Aortic smooth muscle cell (primary cell): ENCODE measurements at places on chromosomes 7 and 10. TPM values are rescaled to one million over a fixed set of nuclear protein-coding genes. Genes with fewer than 3 reads are reported as not detected.

STOX1 gene
- under 0.01 and 0.06 TPM in 2 replicates for total RNA-seq

GLI3 gene
- total RNA-seq: 3.0 and 3.7 TPM in 2 replicates

GATA3 gene
- 0.06 TPM in 1 of 2 replicates, not detected in the other for total RNA-seq

FOXI2 gene
- total RNA-seq: not detected in 2 replicates

SFTPD gene
- total RNA-seq: not detected in 2 replicates

GDF2 gene
- not detected in 2 replicates for total RNA-seq

KCNH2 gene
- total RNA-seq: under 0.01 TPM in 1 of 2 replicates, not detected in the other

SORCS3 gene
- total RNA-seq: not detected in 2 replicates

BLNK gene
- total RNA-seq: not detected in 2 replicates

CFAP69 gene
- 6.1 and 7.8 TPM in 2 replicates for total RNA-seq

NKX2-3 gene
- total RNA-seq: not detected in 2 replicates

VPS37D gene
- 2.9 and 3.6 TPM in 2 replicates for total RNA-seq

RRP12 gene
- total RNA-seq: 10.1 and 15.7 TPM in 2 replicates

FZD8 gene
- 8.6 and 23.1 TPM in 2 replicates for total RNA-seq

PRLHR gene
- not detected in 2 replicates for total RNA-seq

ARID5B gene
- 48.4 and 95.3 TPM in 2 replicates for total RNA-seq

WNT8B gene
- not detected in 2 replicates for total RNA-seq

TSPAN33 gene
- 0.06 and 0.13 TPM in 2 replicates for total RNA-seq

CDNF gene
- total RNA-seq: 2.0 and 2.1 TPM in 2 replicates

HSPA12A gene
- total RNA-seq: 2.0 and 5.9 TPM in 2 replicates

COMTD1 gene
- 6.5 and 8.9 TPM in 2 replicates for total RNA-seq

RAB18 gene
- 54.3 and 67.2 TPM in 2 replicates for total RNA-seq

ASZ1 gene
- not detected in 2 replicates for total RNA-seq

SAMD9L gene
- total RNA-seq: 20.5 and 23.3 TPM in 2 replicates

NUPR2 gene
- total RNA-seq: not detected in 2 replicates

RNF32 gene
- total RNA-seq: 0.62 and 1.2 TPM in 2 replicates

NME8 gene
- total RNA-seq: not detected in 2 replicates

C10orf90 gene
- 0.06 and 0.13 TPM in 2 replicates for total RNA-seq

ELN gene
- total RNA-seq: 55.2 and 219 TPM in 2 replicates

CACNB2 gene
- 0.26 and 0.31 TPM in 2 replicates for total RNA-seq

CPN1 gene
- not detected in 2 replicates for total RNA-seq

NODAL gene
- not detected in 2 replicates for total RNA-seq

GCC1 gene
- 17.4 and 19.3 TPM in 2 replicates for total RNA-seq

TLL2 gene
- under 0.01 and 0.06 TPM in 2 replicates for total RNA-seq

CALML5 gene
- total RNA-seq: not detected in 2 replicates

INHBA gene
- total RNA-seq: 34.7 and 58.7 TPM in 2 replicates

ATOH7 gene
- total RNA-seq: under 0.01 TPM in 1 of 2 replicates, not detected in the other

HMX2 gene
- not detected in 2 replicates for total RNA-seq

ATP5MK gene
- 149 and 155 TPM in 2 replicates for total RNA-seq

PNLIPRP3 gene
- not detected in 2 replicates for total RNA-seq

KCP gene
- under 0.01 TPM in 1 of 2 replicates, not detected in the other for total RNA-seq

ASB13 gene
- total RNA-seq: 9.2 and 9.8 TPM in 2 replicates

ATRNL1 gene
- 4.9 and 5.0 TPM in 2 replicates for total RNA-seq
